ENCODE measurements at places on chromosomes 2 and 18.
A peak's percentile ranks its signal among the peaks of the same experiment; 100 is the strongest.

- DNase-seq: peak; percentile 57
These were observed 91.4 kb upstream of the OTOS start for GRCh38 chr2:240231838-240232244.

GRCh38 chr2:36459725-36460137 lies 104.2 kb downstream of the CRIM1 start:
- DNase-seq: no peak

- DNase-seq: no peak
These were observed 64.0 kb downstream of the CDH20 start for GRCh38 chr18:61397222-61397621.

DNA sequence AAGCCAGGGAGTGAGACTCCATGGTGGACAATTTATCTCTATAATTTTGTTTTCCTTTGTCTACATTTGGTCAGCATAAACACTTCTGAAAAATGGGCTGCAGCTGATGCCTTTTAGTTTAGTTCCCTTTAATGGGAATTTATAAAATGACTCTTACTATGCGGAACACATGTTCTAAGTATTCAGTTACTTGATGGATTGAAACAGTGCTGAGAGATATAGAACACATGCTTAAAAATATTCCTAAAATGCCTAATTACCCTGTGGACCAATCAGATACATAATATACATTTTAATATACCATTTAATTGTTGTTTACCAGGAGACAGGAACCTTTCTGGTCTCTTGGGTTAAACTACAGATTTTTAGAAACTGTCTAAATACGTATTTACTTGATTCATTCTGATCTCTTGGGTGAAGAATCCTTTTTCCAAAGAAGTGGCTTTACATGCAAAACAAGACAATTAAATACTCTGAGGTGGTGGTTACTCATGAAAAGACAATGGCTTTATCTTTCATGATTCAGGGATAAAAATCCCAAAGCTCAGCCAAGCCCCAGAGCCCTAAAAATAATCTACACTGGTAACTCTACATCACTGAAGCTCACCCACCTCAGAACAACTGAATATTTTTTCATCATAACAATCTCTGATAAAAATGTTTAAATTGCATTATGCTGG lies 128.1 kb upstream of the SERTAD2 start:
- DNase-seq: no peak

DNA sequence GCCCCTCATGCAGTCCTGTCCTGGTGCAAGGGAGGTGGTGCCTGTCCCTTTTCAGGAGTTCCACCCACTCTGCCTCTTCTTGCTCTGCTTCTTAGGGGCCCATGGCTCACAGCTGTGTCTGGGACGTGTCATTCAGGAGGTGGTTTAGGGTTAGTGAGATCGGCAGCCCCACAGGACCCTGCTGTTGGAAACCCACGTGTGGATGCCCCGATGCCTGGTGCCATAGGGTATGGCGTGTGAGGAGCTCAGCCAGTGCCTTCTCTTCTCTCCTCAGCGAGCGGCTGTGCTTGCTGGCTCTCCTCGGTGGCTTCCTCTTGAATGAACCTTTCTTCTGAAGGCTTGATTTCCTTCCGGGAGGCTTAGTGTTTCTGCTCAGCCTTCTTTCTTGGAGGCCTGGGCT lies 55.2 kb downstream of the LDLRAD4 start:
- DNase-seq: no peak

DNA sequence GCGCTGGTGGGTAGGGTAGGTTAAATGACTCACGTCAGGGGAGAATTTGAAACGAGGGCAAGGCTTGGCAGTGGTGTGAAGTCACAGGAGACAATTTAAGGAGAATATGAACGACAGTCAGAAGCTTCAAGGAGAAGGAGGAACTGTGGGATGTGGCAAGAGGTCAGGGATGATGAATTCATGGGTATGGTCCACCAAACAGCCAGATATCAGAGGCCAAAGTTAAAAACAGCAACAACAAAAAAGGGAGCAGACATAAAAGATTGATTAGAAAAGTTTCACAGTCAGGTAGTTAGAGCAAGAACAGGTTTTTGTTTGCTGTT lies 1.4 kb upstream of the ZNF396 start:
- DNase-seq: no peak

DNA sequence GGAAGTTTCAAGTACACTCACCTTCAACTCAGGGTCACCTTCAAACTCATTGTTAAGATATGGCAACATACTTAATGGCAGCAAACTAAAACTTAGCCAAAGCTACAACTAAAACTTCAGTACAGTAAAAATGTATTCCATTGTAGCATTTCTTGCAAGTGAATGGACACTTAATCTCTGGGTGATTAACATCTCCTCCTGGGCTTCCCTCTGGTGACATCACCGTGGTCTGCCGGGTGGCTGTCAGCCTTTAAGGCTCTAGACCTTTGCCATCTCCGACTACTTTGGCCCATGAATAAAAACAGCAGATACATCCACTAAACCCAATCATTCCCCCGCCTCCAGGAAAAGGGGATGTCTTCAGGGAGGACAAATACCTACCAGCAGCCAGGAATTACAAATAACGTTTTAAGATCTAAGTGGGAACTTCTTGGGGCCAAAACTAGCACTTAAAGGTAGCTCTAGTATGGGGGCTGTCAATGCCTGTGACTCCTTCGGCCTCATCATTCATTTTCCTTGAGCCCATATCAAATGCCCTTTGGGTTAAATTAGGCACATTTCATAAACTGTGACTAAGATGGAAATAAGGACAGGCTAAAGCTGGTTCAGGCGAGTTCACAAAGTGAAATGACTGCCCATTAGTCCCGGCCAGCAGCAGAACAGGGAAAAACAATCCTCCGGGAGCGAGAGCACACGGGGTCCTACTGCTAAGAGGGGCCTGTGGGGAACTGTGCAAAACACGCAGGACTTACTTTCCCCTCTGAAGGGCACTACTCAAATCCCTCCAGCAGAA lies 1.1 kb downstream of the TFCP2L1 start:
- no peak for DNase-seq

GRCh38 chr18:79413025-79413424 lies 17.3 kb downstream of the NFATC1 start:
- peak; percentile 56 for DNase-seq

DNA sequence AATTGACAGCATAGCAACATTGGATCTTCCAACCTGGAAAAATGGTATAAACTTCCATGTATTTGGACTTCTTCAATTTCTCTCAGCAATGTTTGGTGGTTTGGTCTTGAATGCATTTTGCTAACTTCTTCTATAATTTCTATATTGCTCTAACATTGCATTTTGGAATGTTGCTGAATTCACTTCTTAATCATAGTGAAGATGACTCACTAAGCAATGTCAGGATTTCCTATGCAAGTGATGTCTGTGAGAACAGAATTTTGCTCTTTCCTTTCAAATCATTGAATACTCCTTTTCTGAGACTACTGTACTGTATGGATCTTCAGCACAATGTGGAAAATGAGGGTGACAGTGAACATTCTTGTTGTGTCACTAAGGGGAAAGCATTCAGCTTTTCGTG lies 28.9 kb upstream of the CDH19 start:
- DNase-seq: no peak

DNA sequence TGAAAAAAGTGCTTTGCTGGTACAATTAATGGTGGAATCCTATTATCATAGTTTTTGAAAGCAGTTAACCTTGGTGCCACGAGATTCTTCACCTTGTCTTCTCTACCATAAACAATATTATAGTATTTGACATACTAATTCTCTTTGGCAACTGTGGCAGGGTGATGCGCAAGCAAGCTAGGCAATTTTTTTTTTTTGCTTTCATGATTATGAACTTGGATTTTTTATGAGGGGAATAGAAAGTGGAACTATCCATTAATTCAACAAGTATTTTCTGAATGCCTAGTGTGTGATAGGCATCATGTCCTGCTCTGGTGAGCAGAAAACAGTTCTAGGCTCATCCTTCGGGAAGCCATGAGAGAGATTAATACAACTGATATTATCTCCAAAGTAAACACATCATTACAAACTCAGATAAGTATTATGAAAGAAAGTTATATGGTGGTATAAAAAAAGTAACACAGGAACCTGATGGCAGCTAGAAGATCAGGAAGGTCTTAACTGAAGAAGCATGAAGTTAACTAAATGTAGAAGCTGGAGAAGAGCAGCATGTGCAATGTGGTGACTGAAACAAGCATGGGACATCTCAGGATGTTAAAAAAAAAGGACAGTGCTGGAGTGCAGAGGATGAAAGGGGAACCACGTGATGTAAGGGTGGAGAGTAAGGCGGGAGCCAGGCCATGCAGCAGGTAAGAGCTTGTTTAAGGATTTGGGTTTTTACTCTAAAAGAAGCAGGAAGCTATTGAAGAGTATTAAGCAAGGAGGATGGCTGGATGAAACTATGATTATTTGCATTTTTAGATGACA lies 113.7 kb downstream of the ZEB2 start:
- no peak for DNase-seq

DNA sequence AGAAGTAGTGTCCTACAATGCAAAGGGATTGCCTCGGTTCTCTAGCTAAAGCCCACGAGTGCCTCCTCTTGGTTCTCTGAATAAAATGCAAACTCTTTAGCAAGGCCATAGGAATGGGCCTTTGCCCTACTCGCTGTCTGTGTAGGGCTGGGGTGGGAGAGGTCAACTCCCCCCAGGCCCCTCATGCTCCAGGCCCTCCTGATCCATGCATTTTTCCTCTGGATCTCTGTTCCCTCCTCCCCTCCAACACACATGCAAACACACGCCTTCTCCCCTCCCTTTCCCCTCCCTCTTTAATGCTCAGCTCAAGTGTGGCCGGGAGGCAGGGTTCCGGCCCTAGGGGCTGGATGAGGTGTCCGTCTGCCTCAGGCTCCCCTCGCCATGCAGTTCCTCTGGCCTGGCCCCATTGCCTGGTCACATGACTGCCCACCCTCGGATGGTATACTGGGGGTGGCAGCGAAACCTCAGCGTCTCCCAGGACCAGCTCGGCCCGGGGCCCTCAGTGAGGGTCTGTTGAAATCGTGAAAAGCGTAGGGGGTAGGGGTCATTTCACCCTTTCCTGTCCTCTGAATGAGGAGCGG lies 14.9 kb upstream of the KLF11 start:
- no peak for DNase-seq

GRCh38 chr2:23703037-23703582 lies 223.8 kb downstream of the ATAD2B start:
- DNase-seq: peak; percentile 49

DNA sequence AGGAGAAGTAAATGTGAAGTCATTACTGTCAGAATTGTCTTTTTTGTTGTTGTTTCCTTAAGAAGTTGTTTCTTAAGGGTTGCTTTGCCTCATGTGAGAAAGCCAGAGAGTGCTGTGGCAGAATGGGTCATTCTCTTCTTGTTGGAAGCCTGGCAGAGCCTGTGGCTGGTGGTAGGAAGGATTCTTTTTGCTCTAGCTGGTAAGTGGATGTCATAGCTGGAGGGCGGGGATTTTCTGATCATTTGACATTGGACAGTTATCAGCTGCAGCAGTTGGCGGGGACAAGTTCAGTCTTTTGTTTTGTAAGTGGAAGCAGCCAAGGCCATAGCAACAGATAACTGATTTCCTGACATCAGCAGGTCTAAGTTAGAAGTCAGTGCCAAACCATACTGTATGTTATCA lies 5.5 kb upstream of the RMDN2 start:
- DNase-seq: no peak

DNA sequence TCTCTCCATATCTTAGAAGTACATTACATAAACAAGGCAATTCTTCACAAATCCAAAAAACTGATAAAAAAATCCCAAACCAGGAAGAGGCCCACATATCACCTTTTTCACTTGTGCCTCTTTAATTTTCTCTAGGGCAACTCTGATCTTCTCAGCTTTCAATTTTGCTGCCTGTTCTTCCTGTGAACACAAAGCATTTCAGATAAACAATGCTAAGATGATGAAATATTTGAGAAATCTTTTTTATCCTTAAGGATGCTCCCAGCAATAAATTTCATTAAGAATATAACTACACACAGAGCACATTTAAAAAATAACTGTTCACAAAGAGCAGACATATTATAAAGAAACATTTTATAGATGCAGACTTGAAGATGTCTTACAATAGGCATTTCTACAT lies 73.4 kb downstream of the RAPH1 start:
- no peak for DNase-seq

All from natural killer cell treated with Interleukin-12 subunit alpha and Interleukin-12 subunit beta and Interleukin-15 and Interleukin-18, amount 100 ng/mL, for 72 hours (primary cell).